ENCODE measurements at places on chromosomes 5 and 9.

DNA sequence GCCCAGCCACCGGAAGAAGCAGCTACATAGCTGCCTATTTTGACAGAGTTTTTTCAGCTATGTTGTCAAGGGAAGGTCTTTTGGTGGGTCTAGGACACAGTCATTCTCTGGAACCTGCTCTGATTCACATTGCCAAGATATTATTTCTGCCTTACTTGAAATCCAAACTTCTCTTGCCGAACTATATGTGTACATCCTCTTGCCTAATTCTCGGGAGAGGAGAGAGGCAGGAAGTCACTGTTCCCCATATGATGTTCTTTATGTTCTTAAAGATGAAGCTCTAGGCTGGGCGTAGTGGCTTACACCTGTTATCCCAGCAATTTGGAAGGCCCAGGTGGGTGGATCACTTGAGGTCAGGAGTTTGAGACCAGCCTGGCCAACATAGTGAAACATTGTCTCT is 8.6 kb downstream of the TMEM252 start:
- no peak for ATAC-seq

DNA sequence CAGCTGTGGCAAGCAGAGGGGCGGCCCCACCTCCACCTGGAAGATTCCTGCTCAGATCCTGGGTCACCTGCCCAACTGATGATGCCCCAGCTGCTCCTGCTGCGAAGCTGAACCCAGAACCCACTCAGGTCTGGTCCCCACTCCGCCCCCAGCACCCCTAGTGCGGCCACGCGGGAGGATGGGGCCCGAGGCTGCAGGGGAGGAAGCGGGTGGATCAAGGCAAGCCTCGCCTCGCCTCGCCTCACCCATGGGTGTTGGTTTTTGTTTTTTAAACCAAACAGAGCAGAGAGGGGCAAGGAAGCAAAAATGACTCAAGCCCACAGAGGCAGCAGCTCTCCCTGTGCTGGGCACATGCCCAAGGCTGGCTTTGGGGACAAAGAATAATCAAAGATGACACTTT is 23.2 kb downstream of the ABO start:
- peak; percentile 41 for ATAC-seq

DNA sequence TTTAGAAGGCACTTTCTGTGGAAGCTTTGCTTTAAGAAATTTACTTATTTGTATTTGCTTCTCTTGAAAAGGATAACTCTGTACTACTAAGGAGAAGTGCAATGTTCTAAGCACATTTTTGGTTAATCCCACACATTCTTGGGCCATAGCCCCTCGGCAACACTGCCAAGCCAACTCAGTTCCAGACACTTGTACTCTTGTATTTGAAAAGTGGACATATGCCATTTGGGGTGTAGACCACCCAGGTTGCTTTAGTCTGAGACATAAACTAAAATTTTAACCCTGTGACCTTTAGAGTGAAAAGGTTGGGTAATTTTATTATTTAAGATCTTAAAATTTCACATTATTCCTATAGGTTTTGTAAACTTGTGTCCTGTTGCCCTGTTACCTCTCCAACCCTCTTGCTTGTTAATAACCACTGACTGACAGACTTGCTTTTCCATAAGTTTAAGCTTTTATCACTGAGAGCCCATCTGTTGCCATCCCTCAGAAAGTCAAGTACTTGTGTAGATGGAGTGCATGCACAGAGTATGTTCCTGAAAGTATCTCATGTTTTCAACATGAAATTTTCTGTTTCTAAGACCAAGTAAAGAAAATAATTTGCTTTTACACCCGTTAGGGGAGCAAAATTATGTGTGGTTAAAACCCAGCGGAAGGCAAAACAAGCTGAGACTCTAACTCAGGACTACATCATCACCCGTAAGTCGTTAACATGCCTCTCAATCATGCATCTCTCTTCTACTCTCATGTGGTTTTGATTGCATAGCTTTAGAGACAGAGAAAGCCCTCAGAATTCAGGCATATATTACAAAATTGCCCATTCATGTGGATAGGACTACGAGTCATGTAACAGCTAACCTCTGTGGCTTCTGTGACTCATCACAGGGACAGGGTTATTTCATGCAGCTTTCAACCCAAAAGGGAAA is 117.3 kb downstream of the GDNF start:
- ATAC-seq: peak; percentile 50

- ATAC-seq: no peak
Observed at GRCh38 chr5:132179405-132179804, 48.2 kb downstream of the P4HA2 start.

GRCh38 chr5:149681252-149681651 is 48.9 kb upstream of the PPARGC1B start:
- ATAC-seq: no peak

- ATAC-seq: no peak
Observed at GRCh38 chr5:124061068-124061430, 549.1 kb downstream of the CSNK1G3 start.

DNA sequence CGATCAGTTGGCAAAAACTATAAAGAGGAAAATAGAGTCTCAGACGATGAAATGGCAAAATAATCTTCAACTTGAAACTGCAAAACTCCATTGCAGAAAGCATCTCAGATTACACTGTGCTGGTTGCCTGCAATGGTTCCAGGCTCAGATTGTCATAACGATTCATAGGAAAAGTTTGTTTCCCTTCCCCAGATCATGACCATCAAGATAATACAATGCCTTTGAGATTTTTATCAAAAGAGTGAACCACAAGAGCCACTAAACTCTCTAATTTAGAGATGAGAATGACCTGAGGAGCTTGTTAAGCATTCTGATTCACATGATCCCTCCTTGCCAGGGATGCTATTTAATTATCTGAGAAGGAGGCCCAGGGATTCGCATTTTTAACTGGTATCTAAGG is 52.6 kb upstream of the ITGA1 start:
- no peak for ATAC-seq

DNA sequence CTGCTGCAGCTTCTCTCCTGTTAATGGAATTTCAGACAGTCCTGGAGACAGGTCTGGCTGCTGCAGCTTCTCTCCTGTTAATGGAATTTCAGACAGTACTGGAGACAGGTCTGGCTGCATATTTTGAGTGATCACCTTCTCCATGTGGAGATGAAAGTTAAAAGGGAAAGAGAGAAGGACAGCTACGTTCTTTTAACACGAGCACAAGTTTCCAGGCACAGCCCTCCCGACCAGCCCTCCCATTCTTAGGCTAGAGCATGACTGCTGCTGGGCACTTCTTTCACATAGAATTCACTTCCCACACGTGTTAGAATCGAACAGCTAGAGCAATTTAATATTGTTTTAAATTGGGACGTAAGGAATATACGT is 133.3 kb upstream of the DMRT1 start:
- no peak for ATAC-seq

DNA sequence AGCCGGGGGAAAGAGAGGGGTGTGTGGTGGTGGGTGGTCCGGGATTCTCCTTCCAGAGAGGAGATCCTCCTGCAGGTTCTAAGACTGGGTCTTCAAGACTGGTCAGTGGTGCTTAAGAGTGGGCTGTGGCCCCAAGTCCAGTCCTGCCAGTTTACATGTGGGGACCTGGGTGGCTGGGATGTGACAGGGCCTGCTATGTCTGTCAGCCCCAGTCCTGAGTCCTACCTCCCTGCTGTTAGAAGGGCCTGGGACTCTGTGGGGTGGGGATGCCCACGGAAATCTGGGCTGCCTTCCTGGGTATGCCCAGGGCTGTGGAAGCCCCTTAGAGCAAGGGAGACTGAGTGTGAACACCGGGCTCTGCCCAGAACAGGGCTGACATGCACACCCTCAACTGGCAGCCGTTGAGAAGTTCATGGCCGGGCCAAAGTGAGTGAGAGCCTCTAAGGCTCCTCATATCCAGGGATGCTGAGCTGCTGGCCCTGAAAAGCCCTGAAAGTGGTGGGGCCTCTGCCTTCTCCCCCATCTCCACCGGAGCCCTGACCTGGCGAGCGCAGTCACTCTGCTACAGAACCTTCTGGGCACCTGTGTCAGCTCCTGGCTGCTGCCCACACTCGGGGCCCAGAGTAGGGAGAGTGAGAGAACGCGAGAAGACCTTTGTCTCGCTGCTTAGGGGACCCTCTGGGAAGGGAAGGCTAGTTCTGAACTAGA is 1.7 kb downstream of the PHF2 start:
- no peak for ATAC-seq

DNA sequence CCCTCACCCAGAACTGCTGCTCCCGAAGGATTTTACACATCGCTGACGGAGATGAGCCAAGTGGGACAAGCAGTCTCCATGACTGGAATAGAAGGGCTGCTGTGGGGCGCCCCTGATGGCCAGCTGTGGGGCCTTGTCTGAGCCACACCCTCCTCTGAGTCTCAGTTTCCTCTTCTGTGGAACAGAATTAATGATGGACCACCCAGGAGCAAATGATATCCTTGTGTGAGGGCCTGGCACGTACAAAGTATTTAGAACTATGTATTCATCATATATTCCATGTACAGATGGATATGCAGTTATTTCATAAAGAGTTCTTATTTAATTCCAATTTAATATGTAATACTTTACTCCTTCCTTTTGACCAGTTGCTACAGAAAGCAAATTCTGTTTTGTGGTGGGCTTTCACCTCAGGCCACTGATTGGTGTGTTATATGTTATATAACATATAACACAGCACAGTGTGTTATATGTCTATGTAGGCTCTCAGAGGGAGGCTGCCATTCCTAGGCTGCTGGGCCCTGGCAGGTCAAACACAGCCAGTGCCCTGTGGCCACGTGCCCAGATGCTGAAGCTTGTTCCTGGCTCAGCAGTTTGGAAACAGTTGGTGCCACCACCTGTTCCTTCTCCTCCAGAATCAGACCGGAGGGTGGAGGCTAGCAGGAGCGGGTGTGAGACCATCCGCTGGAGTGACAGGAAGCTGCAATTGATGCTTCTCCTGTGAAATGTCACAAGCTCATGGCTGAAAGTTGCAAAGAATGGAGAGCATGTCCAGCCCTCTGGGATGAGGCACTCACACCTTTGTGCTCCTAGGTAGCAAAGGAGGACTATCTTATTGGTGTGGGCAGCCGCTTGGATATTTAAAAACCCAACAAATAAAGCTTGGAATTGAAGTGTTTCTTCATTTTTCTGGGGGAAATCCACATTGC is 4.4 kb upstream of the FGD3 start:
- no peak for ATAC-seq

DNA sequence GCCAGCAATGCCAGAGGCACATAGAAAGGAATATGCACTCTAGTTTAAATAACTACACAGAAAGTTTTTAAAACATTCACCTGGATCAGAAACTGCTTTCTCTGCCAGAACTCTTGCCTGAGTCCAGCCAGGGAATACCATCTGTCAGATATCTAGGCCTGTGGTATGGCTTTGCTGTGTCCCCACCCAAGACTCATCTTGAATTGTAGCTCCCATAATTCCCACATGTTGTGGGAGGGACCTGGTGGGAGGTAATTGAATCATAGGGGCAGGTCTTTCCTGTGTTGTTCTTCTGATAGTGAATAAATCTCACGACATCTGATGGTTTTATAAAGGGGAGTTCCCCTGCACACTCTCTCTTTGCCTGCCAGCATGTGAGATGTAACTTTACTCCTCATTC is 41.5 kb upstream of the KCNV2 start:
- ATAC-seq: no peak

DNA sequence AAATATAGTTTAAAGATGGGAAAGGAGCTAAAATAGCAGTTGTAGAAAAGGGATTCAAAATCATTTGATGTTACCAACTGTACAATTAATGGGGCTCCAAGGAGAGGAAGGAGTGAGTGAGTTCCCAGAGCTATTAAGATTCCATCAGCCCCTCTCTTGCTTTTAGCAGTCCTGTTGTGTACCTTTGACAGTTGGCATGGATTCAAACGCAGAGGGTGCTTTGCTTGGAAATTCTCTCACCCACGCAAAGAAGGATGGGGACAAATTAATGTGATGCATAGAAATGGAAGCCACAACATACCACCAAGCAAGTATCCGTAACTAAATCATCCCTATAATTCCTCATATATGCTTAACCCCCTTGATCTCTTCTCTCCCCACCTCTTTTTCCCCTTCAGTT is 461.3 kb downstream of the EBF1 start:
- ATAC-seq: no peak

DNA sequence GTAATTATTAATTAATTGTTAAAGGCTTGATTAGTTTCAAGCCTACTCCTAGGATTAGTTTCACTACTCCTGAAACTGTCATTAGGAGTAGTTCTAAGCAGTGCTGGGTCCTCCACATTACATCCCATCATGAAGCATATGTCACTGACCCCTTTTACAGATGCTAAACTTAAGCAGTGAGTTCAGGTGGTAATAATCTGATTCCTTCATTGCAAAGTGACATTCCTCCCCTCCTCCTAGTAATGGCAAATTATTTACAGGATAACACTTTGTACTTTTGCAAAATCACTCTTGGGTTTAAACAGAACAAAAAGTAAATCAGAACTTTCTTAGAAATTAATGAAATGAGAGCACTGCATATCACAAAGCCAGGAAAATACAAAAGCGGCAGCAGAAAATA is 52.4 kb downstream of the BAAT start:
- no peak for ATAC-seq

DNA sequence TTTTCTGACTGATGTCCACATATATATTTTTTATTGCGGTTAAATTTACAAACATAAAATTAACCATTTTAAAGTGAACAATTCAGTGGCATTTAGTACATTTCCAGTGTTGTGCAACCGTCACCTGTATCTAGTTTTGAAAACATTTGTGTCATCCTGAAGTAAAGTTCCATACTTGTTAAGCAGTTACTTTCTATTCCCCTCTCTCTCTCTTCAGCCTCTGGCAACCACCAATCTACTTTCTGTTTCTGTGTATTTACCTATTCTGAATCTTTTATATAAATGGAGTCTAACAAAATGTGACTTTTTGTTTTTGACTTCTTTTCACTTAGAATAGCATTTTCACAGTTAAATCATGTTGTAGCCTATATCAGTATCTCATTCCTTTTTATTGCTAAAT is 480.1 kb upstream of the SMARCA2 start:
- no peak for ATAC-seq
